Endothelial cell of umbilical vein (primary cell): ENCODE measurements at places on chromosomes 7 and 10. TPM values are rescaled to one million over a fixed set of nuclear protein-coding genes. Genes with fewer than 3 reads are reported as not detected.

The PLCE1 gene
- total RNA-seq = 0.04 and 0.05 TPM in 2 replicates

GRCh38 chr10:103551619-103552602 is 58.4 kb downstream of the NEURL1 start:
- no peak for DNase-seq

The PLXNA4 gene
- 10.6 and 20.4 TPM in 2 replicates for total RNA-seq

DNA sequence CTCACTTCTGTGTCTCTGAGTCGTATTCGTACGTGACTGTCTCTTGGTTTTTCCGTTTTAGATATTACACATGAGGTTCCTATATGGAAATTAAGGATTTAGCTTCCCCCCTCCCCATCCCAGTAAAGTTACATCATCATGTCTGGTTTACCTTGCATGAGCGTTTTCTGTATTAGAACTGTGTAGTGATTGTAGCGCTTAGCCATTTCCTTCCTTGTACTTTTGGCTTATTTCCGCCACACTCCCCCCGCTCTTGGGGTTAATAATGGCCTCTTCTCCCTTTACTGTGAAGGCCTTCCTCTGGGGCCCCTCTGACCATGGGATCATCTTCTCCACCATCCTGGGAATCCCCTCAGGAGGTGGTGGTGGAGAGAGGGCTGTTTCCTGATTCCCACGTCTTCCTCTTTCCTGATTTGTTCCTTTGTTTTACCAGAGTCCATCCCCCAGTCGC is 27.2 kb upstream of the AP5Z1 start:
- peak; percentile 86 for DNase-seq

DNA sequence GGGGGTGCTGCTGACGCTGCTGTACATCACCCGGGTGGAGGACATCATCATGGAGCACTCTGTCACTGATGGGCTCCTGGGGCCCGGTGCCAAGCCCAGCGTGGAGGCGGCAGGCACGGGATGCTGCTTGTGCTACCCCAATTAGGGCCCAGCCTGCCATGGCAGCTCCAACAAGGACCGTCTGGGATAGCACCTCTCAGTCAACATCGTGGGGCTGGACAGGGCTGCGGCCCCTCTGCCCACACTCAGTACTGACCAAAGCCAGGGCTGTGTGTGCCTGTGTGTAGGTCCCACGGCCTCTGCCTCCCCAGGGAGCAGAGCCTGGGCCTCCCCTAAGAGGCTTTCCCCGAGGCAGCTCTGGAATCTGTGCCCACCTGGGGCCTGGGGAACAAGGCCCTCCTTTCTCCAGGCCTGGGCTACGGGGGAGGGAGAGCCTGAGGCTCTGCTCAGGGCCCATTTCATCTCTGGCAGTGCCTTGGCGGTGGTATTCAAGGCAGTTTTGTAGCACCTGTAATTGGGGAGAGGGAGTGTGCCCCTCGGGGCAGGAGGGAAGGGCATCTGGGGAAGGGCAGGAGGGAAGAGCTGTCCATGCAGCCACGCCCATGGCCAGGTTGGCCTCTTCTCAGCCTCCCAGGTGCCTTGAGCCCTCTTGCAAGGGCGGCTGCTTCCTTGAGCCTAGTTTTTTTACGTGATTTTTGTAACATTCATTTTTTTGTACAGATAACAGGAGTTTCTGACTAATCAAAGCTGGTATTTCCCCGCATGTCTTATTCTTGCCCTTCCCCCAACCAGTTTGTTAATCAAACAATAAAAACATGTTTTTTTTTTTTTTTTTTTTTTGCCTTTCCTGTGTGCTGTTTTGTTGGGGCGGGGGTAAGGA is 55.8 kb downstream of the TSPAN15 start:
- peak; percentile 11 for DNase-seq

The UPK3BL2 gene
- 29.8 and 30.6 TPM in 2 replicates for total RNA-seq

DNA sequence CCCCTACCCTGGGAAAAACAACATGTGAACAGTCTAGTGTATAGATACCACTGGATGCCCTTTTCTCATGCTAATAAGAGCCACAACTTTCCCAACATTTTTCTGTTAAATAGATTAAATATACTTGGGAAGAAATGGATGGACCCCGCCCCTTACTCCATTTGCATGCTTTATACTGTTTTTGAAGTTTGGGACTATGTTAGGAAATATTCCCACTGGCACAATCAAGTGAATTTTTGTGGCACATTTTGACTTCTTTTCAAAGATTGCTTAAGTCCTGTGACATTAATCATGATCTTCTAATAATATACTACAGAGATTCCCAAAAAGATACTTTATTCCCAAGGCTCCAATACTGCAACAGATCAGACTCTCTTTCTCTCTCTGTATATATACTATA is 216.6 kb downstream of the TWIST1 start:
- DNase-seq = no peak

DNA sequence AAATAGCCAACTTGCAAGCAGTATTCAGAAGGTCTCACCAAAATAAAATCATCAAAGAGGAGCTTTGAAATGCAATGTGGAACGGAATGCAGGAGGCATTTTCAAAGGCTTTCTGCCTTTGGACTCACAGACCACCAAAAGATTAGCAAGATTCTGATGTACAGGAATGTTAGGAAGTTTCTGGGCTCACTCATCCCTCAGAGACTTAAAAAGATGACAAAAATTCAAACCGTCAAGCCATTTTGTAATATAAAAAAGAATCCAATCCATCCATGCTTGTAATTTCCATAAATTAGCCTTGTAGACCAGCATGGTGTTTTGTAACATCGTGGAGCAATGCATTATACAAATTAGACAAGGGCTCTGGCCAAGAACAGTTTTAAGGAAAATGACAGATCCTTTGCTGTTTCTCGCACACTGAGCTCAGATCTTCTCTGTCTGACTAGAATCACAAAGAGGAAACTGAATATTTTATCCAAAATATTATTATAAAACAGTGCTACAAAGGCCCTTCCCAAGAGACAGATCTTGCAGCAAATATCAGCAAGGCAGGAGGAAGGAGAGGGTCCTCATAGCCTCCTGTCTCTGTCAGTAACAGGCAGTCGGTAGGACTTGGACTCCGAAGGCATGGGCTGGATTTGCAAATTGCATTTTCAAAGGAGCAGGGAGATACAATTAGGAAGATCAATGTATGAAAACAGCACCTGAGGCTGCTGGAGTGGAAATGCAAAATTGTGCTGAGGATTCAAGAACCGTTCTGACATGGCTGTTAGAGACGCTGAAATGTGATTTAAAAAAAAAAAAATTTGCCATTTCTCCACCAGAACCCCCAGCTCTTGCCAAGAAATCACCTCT is 57.4 kb upstream of the NRP1 start:
- DNase-seq = no peak

DNA sequence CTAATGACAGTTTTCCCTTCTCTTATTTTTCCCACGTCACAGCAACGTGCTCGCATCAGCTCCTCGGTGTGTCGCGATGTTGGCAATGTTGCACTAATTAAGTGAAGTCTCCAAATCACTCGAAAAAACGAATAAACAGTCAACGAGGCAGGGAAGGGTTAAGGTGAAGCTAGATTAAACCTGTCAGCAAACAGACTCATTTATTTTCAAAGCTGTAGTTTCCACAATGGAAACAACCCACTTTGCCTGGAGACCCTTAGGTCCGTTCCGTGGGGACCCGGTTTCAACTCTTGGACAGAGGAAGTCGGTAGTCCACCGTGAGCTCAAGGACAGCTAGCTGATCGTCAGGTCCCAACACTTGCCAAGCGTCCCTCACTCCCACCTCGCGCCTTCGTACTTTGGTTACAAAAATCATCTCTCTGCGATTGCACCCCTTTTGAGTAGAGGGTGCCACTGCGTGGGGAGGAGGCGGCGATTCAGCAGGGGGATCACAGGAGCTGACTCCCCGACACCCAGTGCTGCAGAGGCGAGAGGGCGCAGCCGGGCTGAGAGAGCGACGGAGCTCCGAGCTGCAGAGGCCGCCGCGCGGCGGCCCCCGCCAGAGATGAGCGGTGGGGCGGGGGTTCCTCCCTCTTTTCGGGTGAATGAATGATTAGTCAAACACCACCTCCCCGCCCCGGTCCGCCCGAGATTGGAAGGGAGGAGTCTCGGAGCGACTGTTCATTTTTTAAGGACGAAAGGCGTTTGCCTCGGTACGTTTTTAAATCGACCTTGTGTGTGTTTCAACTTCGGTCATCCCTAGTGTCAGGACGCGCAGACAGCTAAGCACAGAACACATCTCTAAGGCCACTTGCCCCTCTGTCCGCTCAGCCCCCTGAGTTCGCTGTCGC is 1.3 kb upstream of the BMPER start:
- peak; percentile 52 for DNase-seq

The ARHGAP22 gene
- total RNA-seq = 48.6 and 50.3 TPM in 2 replicates

The NRG3 gene
- 3.9 and 5.6 TPM in 2 replicates for total RNA-seq

GRCh38 chr7:30424506-30424905 is 54.1 kb downstream of the NOD1 start:
- DNase-seq = no peak

DNA sequence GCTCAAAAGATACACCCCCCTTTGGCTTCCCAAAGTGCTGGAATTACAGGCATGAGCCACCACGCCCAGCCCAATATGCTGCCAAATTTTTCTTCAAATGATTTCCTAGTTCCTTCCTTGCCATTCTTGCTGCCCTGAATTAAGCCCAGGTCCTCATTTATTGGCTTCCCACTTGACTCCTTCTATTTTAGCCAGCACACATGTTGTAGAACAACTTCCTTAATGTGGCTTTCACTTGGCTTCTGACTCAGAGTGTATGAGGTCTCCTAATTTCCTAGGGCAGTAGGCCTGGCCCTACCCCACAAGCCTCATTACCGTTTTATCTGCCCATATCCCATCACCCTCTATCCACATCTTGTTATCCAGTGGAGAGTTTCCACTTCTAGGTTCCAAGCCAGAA is 21.8 kb upstream of the HIPK2 start:
- DNase-seq = peak; percentile 45
